ENCODE measurements at places on chromosomes 4 and X. TPM values are rescaled to one million over a fixed set of nuclear protein-coding genes. Genes with fewer than 3 reads are reported as not detected.

DNA sequence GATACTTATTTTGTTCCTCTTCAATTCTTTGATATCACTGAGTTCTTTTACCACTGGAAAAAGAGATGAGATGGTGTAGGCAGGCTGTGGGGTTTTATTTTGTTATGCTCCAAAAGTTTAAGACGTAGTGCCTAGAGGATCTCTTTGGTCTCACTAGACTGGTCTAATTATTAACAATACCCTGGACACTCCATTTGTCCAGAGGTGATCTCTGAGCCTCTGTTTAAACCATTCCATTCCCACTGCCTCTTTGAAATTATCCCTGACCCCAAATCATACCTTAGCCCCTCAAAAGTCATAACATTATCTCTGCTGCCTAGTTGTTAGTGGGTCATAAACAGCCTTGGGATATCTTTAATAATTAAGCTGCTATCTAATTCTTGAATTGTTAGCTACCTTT lies 24.2 kb downstream of the SMPX start:
- no peak for DNase-seq

GRCh38 chrX:35711281-35711680 lies 86.9 kb upstream of the MAGEB16 start:
- DNase-seq = no peak

DNA sequence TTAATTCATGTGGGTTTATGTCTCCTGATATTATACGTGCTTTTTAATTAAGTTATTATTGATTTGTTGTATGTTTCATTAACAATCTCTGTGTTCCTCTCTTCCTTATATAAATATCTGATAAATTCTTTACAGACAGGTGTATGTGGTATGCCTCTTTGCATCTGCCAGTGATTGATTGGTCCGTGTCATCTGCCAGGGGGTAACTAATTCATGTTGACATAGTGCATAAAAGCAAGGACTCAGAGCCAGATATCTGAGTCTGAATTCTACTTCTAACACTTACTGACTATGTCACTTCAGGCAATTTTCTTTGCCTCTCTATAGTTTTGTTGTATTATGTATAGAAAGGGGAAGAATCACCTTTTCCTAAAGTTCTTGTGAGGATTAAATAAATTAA lies 5.2 kb upstream of the AMBN start:
- DNase-seq = no peak

GRCh38 chr4:139017861-139018260 lies 2.3 kb downstream of the NOCT start:
- DNase-seq = no peak

GRCh38 chr4:119029847-119030535 lies 105.6 kb upstream of the MYOZ2 start:
- DNase-seq = no peak

DNA sequence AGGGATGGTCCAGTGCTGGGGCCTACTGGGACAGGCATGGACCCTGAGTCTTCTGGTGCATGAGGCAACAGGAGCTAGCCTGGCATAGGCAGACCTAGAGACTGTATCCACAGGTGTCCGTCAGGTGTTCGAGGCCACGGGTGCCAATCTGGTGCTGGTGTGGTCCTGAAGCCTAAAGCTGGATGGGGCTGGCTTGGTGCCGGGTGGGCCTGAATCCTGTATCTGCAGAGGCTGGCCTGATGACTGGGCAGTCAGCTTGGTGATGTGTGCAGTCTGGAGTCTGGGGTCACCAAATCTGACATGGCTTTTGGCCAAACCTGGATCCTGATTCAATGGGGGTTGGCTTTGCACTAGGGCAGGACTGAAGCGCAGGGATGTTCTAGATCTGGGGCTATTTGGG lies 269.8 kb upstream of the GRIA3 start:
- no peak for DNase-seq

GRCh38 chr4:182418054-182418734 lies 175.0 kb downstream of the TENM3 start:
- DNase-seq = no peak

DNA sequence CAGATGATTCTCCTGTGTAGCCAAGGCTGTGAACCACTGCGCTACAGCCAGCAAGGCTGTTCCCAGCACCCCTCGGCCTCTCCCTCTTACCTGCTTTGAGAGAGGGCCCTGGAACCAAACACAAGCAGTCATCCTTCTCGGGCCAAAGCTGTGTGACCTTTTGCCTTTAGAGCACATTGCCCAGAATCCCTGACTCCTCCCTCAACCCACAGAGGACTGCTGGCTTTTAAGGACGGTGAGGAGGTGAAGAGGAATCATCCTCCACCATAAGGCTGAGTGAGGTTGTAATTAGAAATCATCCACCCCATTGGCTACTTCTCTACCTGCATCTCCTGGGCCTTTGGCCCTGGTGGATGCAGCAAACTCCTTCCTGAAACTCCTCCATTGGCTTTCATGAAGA lies 93.6 kb upstream of the PJA1 start:
- no peak for DNase-seq

- no peak for DNase-seq
Measured at GRCh38 chr4:124157396-124158083, 555.0 kb downstream of the ANKRD50 start.

The RASL11B gene
- 0.07 TPM for polyA plus RNA-seq

The TREX2 gene
- polyA plus RNA-seq = 1.2 TPM

The GLOD5 gene
- polyA plus RNA-seq = not detected

The FHDC1 gene
- 0.32 TPM for polyA plus RNA-seq

The MTMR8 gene
- 1.4 TPM for polyA plus RNA-seq

Data from A549 (cell line).